Kasumi-1 (cell line): ENCODE measurements at places on chromosomes 16 and 17.

DNA sequence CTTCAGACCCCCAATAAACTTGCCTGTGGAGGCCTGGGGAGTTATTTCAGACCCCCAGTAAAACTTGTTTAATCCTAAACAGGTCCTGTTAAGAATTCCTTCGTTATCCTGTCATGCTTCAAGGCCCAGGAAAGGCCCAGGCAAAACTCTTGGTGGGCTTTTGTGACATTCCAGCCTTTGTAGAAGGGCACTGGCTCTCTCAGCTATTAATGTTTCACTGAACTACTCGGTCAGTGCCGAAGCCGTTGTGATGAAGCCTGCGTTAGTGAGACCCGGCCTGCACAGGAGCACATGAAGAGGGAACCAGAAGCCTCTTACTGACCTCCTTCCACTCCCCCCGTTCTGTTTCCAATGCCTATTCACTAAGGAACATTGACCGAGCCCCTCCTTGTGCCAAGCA, 47.4 kb upstream of the PLCG2 start:
- DNase-seq = no peak

GRCh38 chr16:5070431-5071186, 1.0 kb upstream of the ALG1 start:
- no peak for DNase-seq

DNA sequence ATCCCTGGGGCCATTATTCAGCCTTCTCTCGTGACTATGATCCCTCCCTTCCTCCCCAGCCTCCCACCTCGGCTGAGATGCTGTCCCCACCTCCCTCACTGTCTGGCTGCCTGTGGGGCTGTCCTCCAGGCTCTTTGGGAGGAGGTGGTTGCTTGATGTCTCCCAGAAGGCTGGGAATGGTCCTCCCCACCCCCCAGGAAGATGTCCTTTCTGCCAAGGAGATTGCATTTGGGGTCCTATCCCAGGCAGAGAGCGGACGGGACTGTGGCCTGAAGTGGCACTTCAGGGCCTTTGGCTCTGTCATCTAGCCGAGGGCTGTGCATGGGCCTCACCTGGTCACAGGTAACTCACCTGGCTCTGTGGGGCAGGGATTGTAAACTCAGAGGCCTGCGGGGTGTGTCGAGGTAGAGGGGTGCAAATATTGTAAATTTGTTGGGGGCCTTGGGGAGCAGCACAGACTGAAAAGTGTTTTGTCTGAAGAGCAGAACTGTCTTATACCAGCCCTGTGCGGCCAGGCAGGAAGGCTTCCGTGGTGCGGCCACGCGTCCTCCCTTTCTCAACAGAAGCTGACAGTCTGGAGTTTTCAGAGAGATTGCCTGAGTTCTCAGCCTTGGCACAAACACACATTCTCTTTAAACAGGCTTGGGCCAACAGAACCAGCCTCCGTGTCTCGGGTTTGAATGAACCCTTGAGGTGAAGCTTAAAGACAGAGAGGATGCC, 177.9 kb downstream of the SEC14L1 start:
- DNase-seq = peak; percentile 63

- DNase-seq = no peak
Measured at GRCh38 chr16:75322740-75323139, 71.3 kb upstream of the BCAR1 start.

GRCh38 chr17:65556014-65556909, 5.2 kb downstream of the AXIN2 start:
- DNase-seq = peak; percentile 59

DNA sequence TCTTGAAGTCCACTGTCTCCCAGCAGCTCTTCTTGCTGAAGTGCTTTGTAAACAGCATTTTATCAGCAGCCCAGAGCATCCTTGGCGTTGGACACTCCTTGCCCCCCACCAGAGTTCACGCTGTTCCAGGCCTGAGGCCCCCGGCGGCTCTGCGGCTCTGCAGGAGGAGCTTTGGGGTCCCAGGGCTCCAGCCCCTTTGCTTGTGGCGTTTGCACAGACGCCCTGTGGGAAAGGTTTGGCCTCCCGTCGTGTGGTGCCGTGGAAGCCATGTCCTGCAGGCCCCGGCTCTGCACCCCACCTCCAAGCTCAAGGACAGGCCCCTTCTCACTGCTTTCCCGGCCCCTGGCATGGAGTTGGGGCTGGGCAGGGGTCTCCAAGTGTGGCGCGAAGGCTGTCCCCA, 14.1 kb downstream of the METRNL start:
- no peak for DNase-seq

DNA sequence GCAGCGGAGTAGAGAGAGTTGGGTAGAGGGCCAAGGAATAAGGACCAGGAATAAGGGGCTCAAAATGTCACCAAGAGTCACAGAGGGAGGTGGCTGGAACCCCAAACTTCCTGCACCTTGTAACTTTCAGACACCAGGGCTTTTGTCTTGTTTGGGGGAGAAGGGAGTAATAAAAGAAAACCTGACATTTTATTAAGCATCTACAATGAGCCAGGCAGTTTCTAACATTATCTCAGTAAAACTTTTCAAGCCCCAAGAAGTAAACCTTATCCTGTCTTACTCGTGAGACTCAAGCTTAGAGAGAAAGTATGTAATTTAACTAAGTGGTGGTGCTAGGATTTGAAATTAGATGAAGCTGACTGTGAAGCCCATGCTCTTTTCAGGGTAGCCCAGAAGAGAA, 848 bp upstream of the MTMR4 start:
- DNase-seq = no peak

DNA sequence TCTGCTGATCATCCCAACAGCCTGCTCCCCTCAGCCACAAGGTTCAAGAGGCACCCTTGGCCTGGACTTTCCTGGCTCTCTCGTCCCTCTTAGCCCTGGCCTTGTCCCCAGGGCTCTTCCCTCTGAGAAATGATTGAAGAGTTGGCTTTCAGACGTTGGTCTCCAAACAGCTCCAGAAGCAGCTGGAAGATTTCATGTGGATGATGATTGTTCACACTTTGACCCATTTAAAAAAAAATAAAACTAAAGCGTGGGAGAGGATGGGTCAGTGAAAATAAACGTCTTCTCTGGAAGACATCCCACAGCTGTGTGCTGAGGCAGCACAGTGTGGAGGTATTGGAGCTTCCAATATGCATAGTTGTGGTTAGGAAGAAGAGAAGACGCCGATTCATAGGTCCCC, 54.7 kb upstream of the CDH11 start:
- no peak for DNase-seq

DNA sequence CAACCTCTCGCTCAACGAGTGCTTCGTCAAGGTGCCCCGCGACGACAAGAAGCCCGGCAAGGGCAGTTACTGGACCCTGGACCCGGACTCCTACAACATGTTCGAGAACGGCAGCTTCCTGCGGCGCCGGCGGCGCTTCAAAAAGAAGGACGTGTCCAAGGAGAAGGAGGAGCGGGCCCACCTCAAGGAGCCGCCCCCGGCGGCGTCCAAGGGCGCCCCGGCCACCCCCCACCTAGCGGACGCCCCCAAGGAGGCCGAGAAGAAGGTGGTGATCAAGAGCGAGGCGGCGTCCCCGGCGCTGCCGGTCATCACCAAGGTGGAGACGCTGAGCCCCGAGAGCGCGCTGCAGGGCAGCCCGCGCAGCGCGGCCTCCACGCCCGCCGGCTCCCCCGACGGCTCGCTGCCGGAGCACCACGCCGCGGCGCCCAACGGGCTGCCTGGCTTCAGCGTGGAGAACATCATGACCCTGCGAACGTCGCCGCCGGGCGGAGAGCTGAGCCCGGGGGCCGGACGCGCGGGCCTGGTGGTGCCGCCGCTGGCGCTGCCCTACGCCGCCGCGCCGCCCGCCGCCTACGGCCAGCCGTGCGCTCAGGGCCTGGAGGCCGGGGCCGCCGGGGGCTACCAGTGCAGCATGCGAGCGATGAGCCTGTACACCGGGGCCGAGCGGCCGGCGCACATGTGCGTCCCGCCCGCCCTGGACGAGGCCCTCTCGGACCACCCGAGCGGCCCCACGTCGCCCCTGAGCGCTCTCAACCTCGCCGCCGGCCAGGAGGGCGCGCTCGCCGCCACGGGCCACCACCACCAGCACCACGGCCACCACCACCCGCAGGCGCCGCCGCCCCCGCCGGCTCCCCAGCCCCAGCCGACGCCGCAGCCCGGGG, 1.3 kb downstream of the FOXC2 start:
- no peak for DNase-seq

GRCh38 chr17:52383493-52384100, 225.1 kb upstream of the CA10 start:
- peak; percentile 80 for DNase-seq

- DNase-seq = no peak
Measured at GRCh38 chr16:75343286-75343685, 90.0 kb downstream of the CFDP1 start.

DNA sequence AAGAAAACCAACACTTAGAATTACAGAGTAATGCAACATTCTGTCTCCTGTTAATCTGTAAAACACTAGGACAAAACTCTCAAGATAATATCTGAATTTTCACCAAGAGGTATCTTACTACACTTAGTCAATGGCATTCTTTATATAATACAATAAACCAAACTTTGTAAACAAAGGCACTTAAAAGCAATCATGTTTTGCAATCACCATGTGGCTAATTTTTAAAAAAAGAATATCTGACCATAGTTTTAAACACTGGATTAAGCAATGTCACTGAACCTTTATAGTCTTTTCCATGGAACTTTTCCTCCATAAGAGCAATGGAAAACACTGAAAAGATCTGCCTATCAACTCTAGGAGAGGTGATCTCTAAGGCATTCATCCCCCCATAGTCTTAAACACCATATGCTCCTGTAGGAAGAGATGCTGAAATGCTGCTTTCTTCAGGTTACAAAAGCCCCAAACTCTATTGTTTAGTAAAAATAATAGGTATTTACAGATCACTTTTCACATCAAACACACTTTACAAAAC, 144.2 kb upstream of the CORO6 start:
- DNase-seq = no peak

DNA sequence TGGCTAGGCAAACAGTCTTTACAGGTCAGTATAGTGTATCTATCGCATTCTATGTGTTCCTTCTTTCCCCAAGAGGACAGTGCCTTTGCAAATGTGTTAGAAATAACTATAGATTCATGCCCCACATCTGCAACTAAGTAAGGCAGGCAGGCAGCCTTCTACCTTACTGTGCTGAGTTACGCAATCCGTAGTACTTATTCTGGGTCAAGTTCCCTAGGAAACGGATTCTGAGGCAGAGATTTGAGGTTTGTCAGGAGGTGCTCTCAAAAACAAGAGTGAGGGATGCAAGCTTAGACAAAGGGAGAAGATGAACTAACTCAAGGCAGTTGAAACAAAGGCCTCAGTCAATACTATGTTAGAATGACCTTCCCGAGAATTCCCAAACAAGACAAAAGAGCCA, 12.7 kb upstream of the ANKFY1 start:
- DNase-seq = no peak

DNA sequence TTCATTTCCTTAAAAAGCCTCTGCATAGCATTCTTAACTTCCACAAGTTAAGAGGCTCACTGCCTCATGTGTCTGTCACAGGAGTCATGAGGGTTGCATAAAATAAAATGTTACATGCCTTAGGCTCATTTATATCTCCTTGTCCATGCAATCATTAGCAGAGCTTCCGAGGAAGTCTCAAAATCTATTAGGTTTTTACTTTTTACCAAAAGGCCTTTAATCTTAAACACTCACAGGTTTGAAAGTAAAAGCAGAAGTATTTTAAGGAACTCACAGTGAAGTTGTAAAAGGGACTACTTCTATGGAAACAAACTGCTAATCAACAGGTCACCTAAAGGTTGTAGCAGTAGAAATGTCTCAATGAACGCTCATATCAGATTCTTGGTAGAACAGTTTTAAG, 5.2 kb upstream of the ATP6V0A1 start:
- peak; percentile 87 for DNase-seq

DNA sequence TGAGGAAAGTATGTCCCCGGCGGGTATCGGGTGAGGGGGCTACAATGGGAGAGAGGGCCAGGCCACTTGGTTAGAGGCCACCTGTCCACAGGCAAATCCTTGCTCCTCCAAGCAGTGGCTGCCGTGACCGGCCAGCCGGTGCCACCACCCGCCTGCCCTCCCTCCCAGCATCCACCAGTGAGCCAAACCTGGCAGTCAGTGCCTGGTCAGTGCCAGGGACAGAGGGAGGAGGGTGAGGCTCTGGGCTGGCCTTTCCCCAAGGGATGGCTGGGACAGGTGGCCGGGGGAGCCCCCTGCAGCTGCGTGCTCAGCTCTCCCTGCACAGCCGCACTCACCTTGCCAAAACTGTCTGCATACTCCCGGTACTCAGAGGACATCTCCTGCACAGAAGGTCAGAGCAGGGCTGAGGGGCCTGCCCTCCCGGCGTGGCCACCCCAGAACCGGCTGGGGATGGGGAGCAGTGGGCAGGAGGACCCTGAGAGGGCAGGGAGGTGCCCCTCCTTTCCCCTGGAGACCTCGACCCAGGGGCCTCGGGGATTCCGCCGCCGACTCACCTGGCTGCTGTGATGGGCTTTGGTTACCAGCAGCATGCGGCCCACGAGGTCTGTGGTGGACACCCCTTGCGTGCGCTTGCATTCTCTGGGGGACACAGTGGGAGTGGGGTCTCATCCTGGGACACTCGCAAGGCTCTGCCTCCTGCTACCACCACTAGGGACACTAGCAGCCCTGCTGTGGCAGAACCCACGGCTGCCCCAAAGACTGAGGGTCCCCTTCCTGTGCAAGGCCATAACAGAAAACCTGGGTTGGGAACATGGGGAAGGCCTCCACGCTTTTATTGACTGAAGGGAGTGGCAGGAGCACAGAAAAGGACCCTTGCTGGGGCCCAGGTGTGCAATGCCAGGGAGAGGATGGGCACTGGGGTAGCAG, 3.7 kb downstream of the PCYT2 start:
- no peak for DNase-seq

- no peak for DNase-seq
Measured at GRCh38 chr16:11200592-11200991, 55.4 kb downstream of the SOCS1 start.

GRCh38 chr16:20673882-20674683, 23.4 kb downstream of the ACSM1 start:
- DNase-seq = no peak
